ENCODE measurements at places on chromosomes 11 and 22.

DNA sequence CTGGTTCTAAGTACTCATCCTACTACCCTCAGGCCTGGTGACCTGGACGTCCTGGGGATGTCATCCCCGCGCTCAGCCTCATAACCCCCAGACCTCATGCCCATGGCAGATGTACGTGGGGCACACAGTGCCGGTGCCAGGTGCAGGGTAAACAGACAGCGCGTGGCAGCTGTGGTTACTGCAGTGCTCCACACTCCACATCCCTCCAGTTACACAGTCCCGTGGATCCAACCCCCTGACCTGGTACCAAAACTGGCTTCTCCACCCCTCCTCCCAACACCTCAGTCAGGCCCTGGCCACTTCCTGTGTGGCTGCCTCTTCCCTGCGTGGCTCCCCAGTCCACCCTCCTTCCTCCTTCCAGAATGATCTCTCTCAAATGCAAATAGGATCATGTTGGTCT is 95.2 kb downstream of the DSCAML1 start:
- DNase-seq: no peak

GRCh38 chr11:66333896-66334604 is 2.2 kb downstream of the RIN1 start:
- DNase-seq: no peak

DNA sequence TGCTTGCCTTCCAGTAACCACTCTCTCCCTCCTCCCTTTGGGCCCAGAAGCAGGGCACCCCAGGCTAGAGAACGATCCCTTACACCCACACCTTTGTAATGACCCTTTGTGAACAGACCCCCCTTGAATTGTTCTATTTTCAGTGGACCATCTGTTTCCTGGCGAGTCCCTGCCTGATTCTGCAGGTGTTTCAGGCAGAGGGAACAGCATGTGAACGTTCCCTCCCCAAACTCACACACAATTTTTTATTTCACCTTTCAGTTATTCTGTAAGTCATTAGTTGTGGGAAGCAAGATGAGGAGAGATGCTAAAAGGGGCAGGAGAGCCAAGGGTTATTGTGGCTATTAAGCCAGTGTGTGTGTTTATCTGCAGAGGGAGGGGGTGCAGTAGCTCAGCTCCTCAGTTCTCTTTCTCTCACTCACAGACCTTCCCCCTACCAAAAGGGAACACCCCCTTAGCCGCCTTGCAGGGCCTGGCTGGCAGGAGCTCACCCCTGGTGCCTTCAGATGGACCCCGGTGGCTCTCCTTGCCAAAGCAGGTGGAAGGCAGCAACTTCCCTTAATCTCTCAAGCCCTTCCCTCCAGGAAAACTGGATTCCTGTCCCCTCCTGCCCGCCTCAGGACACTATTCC is 64.8 kb upstream of the SPON1 start:
- DNase-seq: no peak

DNA sequence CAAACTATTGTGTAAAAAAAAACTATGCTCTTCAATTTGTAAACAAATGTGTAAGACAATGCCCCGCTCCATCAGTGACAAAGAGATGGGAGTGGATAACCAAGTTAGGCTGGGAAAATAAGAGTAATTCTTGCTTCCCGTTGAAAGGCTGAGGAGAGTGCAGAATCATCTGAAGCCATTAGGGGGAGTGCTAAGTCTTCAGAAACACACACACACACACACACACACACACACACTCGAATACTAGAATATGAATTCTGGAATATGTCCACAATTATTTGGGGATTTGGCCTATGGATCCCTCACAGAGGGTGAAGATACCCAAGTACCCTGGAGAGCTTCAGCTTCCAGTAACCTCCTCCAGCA is 27.8 kb upstream of the ROBO3 start:
- no peak for DNase-seq

- DNase-seq: no peak
Measured at GRCh38 chr11:1168256-1168655, 10.5 kb downstream of the MUC5AC start.

GRCh38 chr22:26169315-26170111 is at the start of gene SEZ6L:
TSS of gene SEZ6L (plus strand) at chr22:26169462. CDS start at chr22:26169670, 208 bp downstream.
- DNase-seq: no peak

DNA sequence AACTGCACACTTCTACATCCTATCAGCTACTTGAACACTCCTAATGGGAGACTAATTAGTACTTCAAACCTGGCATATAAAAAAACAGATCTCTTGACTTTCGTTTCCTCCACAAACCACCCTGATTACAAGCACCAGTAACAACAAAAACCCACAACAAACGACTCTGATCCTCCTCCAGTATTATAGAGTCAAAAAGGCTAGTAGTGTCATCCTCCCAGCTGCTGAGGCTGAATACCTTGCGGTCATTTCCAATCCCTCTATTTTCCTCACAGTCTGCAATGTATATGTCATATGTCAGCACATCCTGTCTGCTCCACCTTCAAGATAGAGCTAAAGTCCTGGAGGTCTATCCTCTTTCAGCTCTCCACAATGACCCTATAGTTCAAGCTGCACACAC is 688.9 kb upstream of the RAG2 start:
- no peak for DNase-seq

DNA sequence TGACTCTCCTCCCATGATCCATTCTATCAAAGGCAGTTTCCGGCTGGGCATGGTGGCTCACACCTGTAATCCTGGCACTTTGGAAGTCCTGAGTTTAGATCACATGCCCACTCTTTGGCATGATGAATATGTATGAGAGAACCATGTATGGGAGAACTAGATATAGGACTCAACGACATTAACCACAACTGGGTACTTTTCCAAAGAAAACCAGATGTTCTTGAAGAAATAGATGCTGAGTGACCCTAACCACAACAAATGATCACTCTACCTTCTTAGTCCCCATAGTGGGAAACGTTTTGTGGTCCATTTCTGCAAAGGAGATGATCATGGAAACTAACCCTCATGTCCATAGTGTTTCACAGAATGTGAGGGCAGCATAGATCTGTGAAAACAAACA is 13.6 kb downstream of the FJX1 start:
- DNase-seq: no peak

DNA sequence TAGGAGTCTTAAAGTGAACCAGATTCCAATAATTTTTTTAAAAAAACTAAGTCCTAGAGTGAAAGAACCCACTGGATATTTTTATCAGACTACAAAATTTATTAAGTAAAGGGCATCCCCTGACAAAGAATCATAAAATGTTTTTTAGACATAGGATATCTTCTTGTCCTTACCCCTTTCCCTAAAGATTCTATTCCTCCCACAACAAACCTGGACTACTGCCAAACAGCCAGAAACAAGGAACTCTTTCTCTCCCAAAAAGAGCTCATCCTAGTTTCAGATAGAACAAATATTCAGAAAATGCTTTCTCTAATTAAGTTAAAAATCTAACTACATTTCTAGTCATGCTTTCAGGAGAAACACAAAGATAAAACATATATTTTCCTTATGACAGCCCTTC is 327.1 kb downstream of the FAM181B start:
- no peak for DNase-seq

Measured in activated CD4-positive, alpha-beta T cell treated with anti-CD3 and anti-CD28 coated beads for 24 hours (primary cell).